Kidney (tissue), 22 donors: ENCODE measurements at places on chromosomes 3 and 15.

GRCh38 chr3:56747150-56747549 lies 54.6 kb downstream of the ARHGEF3 start:
- DNase-seq = no peak

DNA sequence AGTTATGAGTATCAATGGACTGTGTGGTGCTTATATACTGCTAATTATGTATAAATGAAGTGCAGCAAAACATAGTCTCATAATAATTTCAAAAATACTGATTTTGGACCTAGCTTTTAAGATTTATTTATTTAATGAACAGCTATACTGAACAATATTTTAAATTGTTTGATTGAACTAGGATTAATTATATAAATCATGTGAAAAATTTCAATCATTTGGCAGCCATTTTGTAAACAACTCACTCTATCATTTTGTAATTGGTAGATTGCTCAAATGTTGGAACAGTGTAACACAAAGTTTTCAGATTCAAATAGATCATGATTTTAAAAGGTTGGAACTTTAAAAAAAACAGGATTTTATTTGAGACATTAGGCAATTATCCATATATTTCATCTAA lies 47.0 kb downstream of the EPHA3 start:
- DNase-seq = no peak

- no peak for DNase-seq
These were observed 12.2 kb downstream of the XIRP1 start for GRCh38 chr3:39180183-39180545.

DNA sequence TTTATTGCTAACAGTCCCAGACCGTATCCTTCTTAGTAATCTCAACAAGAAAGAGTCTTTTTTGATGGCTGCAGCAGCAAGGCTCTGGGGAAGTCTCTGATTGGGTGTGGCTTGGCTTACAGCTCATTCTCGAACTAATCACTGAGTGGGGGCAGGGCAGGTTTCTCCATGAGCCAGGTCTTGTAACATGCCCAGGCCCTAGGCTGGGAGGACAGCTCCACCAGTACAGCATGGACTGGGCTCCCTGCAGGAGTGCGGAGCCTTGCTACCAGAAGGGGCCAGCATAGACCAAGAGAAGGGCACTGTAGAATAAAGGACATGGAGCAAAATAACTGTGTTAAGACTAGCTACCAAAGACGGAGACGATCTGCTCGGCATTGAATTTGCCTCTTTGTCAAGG lies 7.2 kb downstream of the CD276 start:
- DNase-seq = peak; percentile 10

GRCh38 chr3:127074900-127075360 lies 92.0 kb downstream of the PLXNA1 start:
- DNase-seq = peak; percentile 65

DNA sequence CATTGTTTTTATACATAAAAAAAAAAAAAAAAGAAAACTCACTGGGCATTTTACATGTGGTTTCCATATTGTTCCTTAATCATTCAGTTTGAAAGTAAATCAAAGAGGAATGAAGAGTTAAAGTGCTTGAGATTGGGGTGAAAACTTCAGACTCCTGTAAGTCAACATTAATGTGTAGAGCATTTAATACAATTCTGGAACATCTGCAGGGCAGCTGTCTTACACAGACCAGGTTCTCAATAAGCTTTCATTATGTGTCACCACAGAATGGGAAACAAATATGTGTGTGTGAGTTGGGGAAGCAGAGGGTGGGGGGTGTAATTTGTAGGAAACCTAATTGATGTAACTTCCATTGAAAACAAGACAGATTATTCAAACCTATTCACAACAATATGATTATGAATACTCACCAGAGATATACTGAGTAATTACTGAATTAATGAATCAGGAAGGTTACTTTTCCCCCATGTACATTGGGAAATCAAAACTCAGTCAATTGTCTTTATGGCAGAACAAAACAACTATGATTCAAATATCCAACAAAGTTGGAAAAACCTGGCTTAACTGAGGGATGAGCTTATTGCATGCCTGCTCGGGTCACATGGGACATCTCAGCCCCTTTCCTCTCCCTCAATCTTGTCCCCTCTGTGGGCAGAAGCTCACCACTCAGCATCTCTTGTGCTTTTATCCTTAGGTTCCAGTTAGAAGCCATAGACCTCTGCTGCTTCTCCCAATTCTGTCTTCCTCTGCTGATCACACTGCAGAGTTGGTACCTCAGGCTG lies 281.2 kb upstream of the THBS1 start:
- no peak for DNase-seq

DNA sequence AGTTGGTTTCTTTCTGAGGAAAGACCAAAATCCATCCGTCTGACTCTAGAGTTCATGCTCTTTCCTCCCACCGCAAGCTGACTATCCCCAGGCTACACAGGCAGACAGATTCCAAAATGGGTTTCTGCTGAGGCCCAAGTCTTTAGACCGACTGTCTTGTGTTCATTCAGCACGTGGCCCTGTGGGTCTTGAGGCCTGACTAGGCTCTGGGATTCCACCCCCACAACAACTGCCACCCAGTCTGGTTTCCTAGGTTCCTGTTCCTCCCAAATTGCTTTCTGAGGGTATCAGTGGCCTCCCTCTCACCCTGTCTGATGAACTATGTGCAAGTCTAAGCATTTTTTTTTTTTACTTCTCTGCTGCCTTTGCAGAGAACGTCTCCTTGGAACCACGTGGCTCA lies 67.7 kb downstream of the CYP19A1 start:
- DNase-seq = no peak

DNA sequence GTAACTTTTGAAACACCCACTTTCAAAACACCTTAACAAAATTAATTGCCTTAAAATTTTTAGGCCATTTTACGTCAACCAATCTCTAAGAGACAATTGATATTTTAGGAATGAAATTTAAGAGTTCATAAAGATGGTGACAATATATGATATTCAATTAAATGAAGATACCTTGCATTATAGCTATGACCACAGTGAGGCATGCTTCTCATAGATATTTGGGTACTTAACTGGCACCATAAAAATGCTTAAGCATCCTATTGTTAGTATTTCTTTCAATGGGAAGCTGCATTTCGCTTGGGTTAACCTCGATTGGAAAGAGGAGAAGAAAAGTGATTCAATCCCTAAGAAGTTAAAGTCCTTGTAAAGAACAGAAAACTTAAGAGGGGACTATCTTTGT lies 209.0 kb downstream of the GAP43 start:
- no peak for DNase-seq

DNA sequence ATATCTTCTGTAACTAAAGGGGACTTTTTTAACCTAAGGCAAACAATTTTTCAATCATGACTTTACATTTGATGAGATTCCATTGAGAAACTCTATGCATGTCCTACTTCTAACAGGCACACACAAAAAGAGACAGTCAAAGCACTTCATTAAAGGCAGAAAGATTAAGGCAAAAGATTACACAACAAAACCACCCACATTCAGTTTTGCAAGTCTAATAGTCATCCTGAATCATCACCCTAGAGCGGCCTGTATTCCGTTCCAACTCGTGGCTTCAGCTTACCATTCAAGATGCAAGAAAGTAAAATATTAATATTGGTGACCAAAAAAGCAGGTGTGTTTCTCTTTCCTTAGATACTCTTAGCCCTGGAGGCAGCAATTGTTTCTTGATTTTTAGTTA lies 205.9 kb downstream of the P3H2 start:
- no peak for DNase-seq

GRCh38 chr3:107344722-107345121 lies 32.5 kb upstream of the CCDC54 start:
- no peak for DNase-seq

DNA sequence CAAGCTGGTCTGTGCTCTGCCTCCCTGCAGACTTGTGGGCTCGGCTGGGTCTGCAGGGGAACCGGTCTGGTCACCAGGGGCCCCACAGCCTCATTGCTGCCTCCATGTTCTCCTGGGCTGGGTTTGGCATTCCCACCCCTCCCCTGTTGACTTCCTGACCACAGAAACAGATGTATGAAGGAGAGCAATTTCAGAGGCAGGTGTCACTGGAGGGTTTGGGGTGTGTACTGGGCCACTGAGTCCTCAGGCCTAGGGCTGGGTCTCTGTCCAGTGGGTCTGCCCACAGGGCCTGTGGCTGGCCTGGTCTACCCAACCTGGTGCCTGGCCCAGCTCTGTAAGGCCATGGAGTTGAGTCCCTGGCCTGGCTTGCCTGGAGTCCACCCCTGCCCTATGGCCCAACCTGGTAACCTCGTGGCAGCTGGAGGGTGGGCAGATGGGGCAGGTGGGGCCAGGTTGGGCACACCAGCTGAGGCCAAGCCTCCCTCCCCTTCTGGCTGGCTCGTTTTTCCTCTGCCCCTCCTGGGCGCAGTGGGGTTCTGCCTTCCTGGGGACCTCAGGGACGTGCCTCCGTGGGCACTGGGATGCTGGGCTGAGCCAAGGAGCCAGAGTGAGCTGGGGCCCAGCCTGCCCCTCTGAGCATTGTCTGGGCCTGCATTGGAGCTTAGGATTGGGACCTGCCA lies 20.8 kb downstream of the PLXNA1 start:
- no peak for DNase-seq

- no peak for DNase-seq
These were observed 112.4 kb upstream of the NEDD4 start for GRCh38 chr15:56105855-56106254.

GRCh38 chr15:70535955-70536338 lies 227.4 kb downstream of the UACA start:
- DNase-seq = no peak

- no peak for DNase-seq
These were observed 802 bp upstream of the CHRNB4 start for GRCh38 chr15:78641749-78642275.

GRCh38 chr3:43647331-43648166 lies 25.7 kb upstream of the ANO10 start:
- DNase-seq = peak; percentile 53

DNA sequence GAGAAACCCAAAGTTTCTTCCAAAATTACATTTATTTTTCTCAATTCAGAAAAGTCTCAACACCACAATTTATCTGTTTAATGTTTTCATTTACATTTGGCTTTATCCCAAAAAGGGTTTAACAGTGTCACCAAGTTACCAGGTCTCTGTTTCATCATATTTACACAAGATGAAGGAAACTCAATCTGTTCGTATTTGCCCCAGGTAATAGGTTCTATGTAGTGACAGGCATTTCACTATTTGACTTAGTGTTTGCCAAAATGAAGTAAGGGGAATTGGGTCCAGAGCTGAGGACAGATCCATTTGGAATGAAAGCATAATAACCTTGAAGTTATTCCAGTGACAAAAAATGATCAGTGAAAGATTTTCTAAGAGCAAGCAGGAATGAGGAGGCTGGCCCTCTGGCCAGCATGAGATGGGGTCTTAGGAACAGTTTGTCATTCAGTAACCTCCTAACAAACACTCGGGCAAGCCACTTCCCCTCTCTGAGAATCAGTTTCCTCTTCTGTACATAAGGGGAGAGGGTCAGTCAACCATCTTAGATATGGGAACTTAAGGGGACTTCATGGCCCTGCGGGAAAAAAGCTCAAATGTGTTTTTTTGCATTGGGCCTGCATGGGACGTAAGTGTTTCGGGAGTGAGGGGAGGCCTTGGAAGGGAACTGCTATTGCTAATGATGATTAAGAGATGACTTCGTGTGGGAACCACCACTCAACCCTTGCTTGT lies 31.8 kb downstream of the UMPS start:
- no peak for DNase-seq

GRCh38 chr15:45186771-45187577 lies 792 bp downstream of the SHF start:
- DNase-seq = peak; percentile 45
